ENCODE measurements at places on chromosomes 7 and 10. TPM values are rescaled to one million over a fixed set of nuclear protein-coding genes. Genes with fewer than 3 reads are reported as not detected.

- no peak for DNase-seq
Observed at GRCh38 chr7:41777894-41778596, 75.2 kb upstream of the INHBA start.

DNA sequence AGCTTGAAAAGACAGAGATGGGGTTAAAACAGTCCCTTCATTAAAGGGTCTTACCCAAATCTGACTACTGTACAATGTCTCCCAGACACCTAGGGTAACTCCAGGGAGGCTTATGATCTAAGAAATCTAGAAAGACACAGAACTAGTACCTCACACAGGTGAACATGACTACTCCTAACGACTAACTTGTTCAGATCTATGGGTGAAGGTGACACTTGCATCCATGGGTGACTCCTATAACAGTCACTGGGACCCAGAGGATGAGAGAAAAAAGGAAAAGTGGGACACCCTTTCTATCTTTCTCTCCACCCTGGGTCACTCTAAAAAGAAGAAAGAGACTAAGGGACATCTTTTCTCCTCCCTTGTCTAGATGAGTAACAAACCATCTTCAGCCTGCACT is 19.2 kb downstream of the AKR1C8 start:
- DNase-seq: no peak

GRCh38 chr10:74909670-74910069 is 83.3 kb downstream of the KAT6B start:
- no peak for DNase-seq

DNA sequence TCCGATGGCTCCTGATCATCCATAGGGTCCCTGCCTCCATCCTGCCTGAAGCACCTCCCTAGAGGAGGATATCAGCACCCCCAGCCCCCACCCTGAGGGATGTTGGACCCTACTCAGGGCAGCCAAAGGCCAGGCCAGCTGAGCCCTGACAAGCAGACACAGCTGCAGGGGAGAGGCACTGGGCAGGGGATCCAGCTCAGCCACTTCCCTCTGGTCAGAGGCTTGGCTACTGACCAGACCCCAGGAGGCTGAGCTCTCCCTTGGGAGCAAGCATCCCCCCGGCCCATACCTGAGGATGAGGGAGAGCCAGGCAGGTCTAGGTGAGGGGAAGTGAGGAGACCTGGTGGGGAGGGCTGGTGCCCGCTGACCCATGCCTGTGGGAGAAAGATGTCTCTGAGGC is 6.6 kb downstream of the LDB3 start:
- no peak for DNase-seq

- DNase-seq: no peak
Observed at GRCh38 chr7:134768243-134768642, 11.2 kb upstream of the CALD1 start.

DNA sequence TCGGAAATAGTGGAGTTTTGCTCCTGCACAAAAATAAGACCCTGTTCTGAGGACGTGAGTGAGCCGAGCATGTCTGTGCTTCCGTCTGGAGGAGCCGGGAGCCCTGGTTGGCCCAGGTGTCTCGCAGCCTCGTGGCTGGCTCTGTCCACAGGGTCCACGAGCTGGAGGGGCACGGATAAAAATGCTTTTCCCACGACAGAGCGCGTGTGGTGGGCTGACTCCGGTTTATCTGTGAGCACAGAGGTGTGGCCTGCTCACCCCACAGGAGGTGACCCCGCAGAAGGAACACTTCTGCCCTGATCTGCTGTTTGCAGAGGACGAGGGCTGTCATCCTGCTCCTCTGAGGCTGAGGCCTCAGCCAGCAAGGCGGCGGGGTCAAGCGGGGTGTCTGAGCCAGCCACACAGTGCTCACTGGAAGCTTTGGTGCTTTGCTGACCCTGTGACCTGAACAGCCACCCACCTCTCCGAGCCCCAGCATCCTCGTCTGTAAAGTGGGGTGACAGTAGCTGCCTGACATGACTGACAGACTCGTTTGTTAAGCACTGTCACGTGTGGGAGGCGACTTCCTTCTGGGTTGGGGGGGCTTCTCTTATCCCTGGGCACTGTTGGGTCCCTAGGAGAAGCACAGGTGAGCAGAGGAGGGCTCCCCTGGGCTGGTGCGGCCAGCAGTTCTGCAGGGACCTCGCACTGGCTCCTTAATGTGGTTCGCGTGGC is 162.5 kb downstream of the DNAJB6 start:
- DNase-seq: no peak

DNA sequence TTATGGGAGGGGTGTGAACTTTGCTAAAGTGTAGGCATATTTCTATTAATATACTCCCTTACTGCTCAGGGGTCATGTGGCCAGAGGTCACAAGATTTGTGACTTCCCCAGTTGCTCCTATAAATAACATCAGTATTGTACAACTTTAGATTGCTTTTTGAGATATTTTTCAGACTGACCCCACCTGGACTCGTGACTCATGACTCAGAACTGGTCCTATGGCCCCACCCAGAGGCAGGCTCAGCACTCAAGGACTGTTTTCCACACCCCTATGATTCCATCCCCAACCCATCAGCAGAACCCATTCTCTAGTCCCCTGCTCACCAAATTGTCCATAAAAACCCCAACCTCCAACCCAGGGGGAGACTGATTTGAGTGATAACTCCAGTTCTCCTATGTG is 2.7 kb upstream of the CUL2 start:
- DNase-seq: no peak

The VIPR2 gene
- polyA plus RNA-seq: 10.2 TPM

The PLXDC2 gene
- polyA plus RNA-seq: 1.5 TPM

The TMEM176A gene
- 17.4 TPM for polyA plus RNA-seq

The CALHM1 gene
- not detected for polyA plus RNA-seq

The H2BK1 gene
- not detected for polyA plus RNA-seq

Measured in pancreas (tissue), 10 donors.